ENCODE measurements at places on chromosomes 7 and 10.

DNA sequence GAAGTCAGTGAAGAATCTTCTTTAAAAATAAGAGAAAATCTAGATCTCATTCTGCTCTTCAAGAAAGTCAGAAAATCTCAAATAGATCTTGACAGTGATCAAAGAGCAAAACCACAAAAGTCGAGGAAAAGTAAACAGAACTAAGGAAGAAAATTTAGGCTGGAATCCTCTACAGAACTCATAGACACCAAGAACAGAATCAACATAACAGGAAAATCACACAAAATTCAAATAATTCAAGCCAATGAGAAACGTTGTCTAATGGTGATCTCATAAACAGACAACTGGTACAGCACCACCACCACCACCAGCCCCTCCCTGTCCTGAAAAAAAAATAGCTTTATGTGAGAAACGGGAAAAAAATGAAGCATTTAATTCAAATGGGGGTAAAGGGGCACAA lies 6.9 kb downstream of the ITGB1 start:
- DNase-seq: no peak

- no peak for DNase-seq
Observed at GRCh38 chr10:117551330-117552155, 9.0 kb downstream of the EMX2 start.

DNA sequence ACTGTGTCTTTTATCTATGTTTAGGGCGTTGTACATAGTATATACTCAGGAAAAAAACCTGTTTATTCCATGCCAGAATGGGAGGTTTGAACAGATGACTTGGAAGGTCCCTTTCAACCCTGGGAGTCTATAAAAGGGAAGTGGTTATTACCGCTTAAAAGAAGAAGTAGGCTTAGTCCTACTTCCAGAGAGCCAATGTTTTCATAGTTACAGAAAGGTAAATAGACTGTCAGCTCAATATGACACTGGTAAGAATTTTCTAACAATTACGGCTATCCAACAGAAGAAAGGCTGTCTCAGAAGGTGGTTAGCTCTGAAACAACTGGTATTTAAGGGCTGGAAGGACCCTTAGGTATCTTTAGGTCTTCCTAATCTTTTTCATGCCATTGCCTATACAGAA lies 1.1 kb upstream of the TFAM start:
- peak; percentile 65 for DNase-seq

DNA sequence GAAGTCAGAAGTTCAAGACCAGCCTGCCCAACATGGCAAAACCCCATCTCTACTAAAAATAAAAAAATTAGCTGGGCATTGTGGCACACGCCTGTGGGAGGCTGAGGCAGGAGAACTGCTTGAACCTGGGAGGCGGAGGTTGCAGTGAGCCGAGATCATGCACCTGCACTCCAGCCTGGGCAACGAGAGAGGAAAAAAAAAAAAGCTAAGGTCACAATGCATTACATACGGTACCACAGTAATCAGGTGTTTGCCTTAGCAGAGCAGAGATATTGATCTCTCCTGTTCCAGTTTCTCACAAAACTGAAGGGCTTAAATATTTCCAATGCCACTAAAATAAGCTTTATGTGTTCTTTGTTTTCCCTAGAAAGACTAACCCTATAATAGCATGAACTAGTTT lies 7.5 kb downstream of the PDZD8 start:
- no peak for DNase-seq

- DNase-seq: peak; percentile 6
Observed at GRCh38 chr7:34277016-34277802, 371.9 kb downstream of the BMPER start.

DNA sequence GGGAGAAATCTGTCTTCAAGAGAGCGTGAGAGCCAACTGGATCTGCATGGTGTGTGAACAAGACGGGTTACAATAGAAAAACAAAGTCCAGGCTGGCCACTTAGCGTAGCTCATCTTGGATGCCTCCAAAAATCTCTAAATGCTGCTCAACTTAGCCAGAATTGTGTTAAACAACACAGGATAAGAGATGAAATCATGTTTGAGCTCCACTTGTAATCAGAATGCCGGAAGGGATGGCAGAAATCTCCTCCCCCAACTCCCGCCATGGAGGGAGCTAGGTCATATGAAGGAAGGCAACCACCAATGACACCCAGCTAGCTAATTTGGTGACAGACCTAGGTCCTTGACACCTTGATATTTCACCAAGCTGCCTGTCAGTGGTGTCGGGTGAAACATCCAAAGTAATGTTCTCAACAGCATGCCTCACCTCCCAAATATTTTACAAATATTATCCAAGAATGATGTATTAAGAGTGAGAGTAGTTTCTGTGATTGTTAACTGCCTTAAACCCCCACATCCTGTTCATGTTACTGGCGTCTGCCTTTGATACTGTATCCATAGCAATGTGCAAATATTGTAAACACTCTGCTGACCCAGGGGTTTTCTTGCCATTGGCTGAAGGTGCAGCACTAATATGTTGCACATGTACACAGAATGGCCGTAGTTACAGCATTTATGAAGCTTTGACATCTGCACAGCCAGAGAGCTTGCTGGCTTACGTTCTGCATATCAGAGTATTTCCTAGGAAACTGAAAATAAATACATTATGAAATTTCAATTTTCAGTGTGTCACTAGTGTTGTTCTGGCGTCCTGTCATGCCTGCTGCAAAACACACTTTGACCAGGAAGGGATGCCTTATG lies 25.8 kb downstream of the TMEM254 start:
- DNase-seq: peak; percentile 45

GRCh38 chr7:20219446-20220292 lies 2.5 kb upstream of the MACC1 start:
- DNase-seq: peak; percentile 61

- no peak for DNase-seq
Observed at GRCh38 chr7:88046839-88047573, 113.0 kb downstream of the ADAM22 start.

GRCh38 chr7:31023877-31024276 lies 28.2 kb upstream of the ADCYAP1R1 start:
- no peak for DNase-seq

GRCh38 chr7:121595758-121596696 lies 199.9 kb upstream of the FAM3C start:
- DNase-seq: no peak

DNA sequence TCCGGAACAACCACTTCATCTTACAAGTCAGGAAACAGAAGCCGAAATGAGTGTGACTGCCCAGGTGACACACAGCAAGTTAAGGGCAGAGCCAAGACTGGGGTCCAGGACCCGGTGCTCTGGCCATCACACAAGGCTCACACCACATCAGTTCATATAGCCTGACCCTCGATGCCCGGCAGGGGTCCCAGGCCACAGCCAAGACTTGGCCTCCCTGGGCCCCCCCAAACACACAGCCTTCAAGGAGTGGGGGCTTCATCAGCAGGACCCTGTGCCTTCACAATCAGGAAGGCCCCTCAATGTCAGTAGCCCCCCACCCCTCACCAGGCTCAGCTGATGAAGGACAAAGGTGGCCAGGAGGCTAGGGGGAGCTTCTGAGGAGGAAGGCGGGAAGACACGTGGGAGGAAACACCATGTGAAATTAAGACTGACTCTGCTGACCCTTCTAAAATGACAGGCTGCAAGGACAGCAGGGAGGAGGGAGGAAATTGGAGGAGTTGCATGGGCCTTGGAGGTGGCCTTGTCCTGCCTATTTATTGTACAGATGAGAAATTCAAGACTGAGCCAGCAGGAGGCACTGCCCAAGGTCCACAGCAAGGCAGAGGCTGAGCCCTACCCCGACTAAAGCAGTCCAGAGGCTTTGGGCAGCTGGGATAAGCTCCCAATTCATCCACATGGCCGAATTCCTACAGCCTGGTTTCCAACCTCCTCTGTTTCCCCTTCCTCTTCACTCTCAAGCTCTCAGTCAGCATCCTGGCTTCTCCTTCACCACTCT lies 216.1 kb upstream of the ZMIZ1 start:
- DNase-seq: peak; percentile 25

DNA sequence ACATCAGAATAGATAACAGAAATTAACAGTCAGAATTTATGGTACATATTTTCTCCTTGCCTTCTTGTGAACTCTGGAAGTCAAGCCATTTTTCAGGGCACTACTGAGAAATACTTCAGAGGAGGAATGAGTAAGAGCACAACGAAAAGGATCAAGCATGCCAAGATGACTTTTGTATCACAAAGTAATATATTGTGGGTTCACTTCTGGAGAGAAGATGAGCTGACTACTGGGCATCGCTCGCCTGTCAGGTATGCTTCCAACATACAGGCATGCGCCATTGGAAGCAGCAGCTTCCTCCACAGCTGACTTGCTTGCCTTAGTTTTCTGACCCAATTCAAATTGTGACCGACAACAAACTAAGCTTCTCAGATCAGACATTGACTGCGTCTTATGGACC lies 137.3 kb downstream of the VTI1A start:
- no peak for DNase-seq

DNA sequence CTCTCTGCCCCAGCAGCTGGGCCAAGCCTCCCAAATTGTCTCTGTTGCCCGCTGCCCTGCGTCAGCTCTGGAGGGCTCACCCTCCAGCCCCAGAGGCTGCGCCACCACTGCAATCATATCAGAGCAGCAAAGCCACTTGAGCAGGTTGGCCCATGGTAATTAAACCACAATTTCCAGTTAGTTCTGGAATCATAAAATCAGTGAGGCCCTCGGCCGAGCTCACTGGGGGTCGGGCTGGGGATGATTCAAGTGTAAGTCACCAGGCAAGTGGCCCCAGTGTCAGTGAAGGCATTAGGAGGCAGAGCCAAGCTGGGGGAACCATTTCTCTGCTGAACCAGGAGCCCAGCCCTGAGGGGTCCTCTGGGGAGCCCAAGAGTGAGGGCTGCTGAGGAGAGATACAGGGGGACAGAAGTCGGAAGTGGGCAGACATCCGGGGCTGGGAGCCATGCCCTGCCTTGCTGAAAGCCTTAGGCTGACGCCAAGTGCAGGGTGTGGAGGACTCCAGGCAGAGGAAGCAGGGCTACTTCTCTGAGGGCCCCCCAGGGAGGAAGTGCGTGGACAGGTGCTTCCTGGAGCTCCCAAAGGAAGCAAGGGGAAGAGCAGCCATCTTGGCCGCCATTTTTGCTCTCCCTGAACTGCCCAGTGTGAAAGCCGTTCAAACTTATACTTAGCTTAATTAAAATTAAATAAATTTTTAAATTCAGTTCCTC lies 29.5 kb upstream of the SLC29A3 start:
- no peak for DNase-seq

DNA sequence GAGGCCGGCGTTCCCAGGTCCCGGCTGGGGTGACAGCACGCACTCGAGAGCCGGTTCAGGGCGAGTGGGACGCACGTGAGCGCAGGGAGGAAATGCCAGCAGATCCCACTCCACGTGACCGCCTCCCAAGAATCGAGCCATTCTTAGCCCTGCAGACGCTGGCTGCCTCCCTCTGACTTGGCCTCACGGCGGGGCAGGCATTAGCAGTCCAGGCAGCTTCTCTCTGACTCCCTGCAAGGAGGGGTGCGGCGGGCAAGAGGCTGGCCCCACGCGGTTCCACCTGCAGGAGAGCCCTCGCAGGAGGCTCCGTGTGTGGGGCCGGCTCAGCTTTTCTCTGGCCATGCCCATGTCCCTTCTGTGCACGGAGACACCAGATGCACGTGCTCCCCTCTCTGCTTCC lies 10.1 kb downstream of the GPR146 start:
- DNase-seq: no peak

- no peak for DNase-seq
Observed at GRCh38 chr7:152911922-152912321, 152.4 kb downstream of the ACTR3B start.
